ENCODE measurements at places on chromosomes 7 and 10. TPM values are rescaled to one million over a fixed set of nuclear protein-coding genes. Genes with fewer than 3 reads are reported as not detected.

VOPP1 gene
- 57.5 TPM for total RNA-seq

PPP1R17 gene
- total RNA-seq = not detected

- no peak for DNase-seq
Observed at GRCh38 chr10:11204351-11204942, 186.8 kb downstream of the CELF2 start.

ZCCHC24 gene
- 14.1 TPM for total RNA-seq

CALHM1 gene
- 0.31 TPM for total RNA-seq

GRCh38 chr7:151248346-151249033 is at the start of gene SMARCD3:
TSS of gene SMARCD3 (minus strand) at chr7:151248694. CDS start at chr7:151248562, 132 bp downstream.
- DNase-seq = peak; percentile 86

- peak; percentile 31 for DNase-seq
Observed at GRCh38 chr10:60536529-60537114, 146.9 kb upstream of the ANK3 start.

- no peak for DNase-seq
Observed at GRCh38 chr10:71359364-71360046, 37.2 kb upstream of the CDH23 start.

- DNase-seq = no peak
Observed at GRCh38 chr10:78581133-78581694, 487.6 kb upstream of the ZMIZ1 start.

DNA sequence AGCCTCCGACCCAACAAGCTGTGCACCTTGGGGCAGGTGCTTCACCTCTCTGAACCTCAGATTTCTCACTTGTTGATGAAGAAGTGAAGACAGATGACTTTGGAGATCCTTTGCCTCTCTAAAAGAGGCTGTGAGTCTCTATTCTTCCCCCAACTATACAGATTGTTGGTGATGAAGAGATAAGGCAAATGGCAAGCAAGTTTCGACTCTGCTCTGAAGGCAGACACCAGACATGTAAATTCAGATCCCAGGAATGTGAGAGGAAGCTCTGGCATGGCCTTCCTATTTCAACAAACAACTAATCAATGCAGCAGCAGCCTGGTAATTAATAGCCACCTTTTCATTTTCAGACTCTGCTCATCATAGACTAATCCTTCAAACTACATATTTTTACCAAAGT is 74.2 kb upstream of the EGR2 start:
- DNase-seq = no peak

DNA sequence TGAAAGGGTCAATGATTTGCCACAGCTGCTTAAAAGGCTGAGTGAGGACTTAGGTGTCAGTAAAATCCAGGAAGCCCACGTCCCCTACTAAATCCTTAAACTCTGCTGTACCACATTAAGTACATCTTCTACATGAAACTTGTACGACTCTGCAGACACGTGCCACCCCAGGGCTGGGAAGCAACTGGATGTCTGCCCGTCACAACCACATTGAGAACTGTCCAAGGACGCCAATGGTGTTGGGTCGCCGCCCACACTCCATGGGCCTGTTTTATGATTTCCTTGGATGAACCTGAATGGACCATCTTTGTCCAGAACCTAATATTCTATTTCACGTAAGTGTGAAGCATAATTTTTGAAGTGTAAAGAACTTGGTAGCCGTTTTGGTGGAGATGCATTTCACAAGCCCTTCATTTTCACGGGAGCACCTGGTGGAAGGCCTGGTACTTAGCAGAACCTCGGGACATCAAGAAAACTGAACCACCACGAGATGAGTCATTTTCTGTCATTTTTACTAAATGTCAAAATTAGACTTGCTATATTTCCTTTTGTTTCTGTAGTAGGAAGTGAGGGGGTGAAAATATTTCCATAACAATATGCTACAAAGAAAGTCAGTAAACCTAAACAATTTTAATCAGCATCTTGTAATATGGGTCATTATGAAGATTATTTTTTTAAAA is 134.9 kb downstream of the SFMBT2 start:
- DNase-seq = no peak

DNA sequence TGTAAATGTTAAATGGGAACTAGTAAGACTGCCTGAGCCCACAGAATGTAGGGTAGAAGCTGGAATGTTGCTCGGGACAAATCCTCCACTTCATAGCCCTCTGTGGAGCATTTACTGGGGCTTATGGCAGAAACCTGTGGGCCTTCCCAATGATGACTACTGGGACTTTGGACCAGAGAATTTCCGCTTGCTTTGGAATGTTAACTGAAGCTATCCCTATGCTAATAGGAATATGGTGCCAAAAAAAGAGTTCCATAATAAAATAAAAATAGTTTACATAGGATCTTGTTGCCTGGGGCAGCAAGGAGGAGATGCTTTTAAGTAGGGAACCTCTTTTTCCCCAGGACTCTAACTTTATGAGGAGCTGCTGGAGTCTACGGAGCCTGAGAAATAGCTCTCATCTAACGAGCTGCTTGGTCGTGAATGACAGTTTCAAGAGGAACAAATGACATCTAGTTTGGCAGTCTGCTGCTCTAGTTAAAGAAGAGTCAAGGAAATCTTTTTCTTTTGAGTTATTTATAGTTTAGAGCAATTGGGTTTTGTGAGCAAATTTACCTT is 5.7 kb upstream of the DYNC2I1 start:
- DNase-seq = no peak

ARHGAP21 gene
- 35.6 TPM for total RNA-seq

PON3 gene
- total RNA-seq = not detected

DNA sequence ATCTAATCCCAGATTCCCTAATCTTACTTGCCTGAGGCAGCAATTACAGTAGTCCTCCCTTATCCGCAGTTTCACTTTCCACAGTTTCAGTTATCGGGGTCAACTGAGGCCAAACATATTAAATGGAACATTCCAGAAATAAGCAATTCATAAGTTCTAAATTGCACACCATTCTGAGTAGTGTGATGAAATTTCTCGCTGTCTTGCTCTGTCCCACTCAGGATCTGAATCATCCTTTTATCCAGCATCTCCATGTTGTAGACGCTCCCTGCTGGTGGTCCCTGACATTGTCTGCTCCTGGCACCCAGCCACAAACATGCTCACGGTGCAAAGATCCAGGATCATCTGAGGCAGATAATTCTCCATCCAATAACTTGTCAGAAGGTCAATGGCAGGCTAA is 128.7 kb upstream of the CXCL12 start:
- peak; percentile 13 for DNase-seq

PWWP2B gene
- 20.1 TPM for total RNA-seq

DNA sequence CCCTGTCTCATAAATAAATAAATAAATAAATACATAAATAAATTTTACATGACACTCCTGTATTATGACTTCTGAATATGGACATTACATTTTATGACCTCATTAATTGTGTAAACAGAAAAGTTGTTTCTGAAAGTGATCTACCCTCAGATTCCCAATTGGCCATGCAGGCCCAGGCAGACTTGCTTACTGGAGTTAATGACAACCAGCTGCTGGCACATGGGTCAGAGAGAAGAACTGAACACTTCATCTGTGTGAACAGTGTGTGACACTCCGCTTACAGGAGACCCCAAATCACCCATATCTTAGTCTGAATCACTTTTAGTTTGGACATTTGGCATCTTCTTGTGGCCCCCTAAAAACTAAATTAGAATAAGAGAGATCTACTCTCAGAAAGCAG is 31.4 kb downstream of the PARP12 start:
- DNase-seq = no peak

GRCh38 chr7:106621393-106622132 is 39.4 kb downstream of the CCDC71L start:
- no peak for DNase-seq

LDB1 gene
- 39.1 TPM for total RNA-seq

DNA sequence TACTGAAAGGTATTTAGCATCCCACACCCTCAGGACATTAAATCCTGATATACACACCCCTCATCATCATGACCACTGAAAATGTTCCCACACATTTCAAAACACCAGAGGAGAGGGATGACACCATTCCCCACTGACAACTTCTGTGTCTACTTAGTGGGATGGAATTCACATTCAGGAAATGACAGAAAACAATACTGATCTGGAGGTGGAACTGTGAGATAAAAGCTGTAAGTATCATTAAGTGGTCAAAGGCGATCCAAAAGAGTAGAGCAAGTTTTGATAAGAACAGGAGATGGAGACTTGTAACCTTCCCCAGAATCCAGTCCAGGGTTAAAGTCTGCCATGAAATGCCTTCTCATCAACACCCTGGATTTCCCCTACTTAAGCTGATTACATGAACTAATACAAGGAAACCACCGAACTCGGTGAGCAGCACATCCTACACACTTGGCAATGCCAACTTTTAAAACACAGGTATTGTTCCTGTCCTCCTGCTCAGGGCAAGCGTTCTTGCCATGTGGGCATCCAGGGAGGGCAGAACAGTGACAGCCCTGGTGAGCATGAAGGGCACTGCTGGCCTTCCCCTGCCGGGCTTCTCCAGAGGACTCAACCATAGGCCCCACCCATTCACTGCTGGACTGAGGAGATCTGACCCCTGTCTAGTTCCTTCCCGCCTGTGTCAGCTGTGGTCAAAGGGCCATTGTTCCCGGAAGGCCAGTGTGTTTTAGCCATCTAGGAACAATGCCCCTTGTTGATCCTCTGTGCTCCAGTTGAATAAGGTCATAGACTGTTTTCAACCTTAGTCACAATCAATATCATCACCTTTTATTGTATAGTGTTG is 85.0 kb downstream of the SGMS1 start:
- DNase-seq = peak; percentile 11

- peak; percentile 57 for DNase-seq
Observed at GRCh38 chr7:88218836-88219605, 817 bp downstream of the SRI start.

DNA sequence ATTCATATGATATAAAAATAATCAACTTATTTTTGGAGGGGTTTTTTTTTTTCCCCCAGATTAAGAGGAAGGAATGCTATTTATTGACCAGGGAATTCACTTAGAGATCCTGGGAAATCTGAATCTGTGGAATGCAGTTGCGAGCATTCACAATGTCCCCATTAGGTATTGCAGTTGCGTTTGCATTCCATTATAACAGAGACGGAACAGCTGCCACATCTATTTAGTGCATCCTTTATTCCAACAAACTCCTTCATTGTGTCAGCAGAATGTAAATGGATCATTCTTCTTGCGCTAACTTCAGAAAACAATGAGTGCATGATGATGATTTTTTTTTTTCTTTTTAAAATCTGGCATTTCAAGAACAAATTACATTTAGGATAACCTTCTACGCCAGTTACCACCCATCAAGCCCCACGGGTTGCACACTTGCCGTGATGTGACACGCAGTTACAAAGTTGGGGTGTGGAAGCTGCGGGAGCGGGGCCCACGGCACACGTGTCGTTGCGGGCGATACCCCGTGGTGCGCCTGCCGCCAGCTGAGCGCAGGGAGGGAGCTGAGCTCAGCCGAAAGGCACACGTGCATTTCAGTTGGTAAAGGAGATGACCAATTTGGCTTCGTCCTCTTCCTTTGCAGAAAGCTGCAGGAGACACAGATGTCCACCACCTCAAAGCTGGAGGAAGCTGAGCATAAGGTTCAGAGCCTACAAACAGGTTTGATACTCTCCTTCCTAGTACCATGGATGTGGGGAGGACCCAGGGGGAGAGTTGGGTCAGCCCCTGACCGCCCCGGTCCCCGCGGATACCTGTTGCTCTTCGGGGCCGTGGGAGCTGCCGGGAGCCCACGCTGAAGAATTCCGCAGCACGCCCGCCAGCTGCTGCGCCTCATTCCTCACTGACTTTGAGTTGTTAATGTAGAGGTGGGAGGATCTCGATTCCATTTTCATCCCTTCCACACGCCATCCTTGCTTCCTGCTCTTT is 175.3 kb upstream of the SH2B2 start:
- DNase-seq = no peak

GRCh38 chr10:16732376-16732775 is 84.8 kb downstream of the RSU1 start:
- DNase-seq = no peak

DNA sequence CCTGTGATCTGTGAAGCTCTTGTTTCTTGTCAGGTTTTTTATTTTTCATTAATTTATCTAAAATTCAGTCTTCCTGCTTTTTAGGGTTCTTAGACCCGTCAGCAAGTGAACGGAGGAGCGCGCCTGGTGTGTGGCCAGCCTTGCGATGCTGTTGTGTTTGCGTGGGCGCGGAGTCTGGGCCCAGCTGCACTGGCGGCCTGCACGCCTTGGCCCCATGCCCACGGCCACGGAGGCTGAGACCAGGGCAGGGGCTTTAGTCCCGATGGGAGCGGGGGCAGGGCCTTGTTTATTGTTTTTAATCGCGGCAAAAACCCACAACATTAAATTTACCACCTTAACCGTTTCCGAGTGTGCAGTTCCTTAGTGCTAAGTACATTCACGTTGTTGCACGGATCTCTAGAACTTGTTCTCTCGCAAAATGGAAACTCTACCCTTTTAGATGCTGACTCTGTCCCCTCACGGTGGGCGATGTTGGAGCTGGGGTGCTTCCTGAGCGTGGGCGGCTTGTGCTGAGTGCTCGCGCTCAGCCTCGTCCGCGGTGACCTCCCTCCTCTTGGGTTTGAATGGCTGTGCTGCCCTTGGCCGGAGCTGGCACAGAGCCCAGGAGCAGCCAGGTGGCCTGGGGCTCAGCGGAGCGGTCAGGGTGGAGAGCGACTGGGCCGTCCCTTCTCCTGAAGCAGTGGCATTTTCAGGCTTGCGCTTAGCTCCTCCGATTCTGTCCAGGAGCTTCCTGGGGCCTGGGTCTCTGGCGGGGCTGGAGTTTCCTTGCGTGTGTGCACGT is 69.1 kb downstream of the INPP5A start:
- DNase-seq = no peak

GRCh38 chr10:80855348-80855971 is 317.8 kb downstream of the SH2D4B start:
- no peak for DNase-seq

DNA sequence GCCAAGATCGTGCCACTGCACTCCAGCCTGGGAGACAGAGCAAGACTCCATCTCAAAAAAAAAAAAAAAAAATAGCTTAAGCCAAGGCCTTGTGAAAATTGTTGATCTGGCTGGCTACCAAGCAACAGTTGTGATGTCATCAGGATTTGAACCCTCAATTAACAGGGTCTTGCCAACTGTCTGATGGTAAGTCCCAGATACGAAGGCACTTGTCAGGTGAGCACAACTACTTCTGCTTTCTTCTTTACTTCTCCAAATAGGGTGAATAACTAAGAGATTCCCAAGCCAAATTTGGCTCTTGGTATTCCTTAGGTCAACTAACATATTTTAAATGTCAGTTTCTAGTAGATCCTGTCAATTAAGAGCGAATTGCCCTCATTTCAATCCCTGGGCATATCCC is 47.4 kb downstream of the ANKRD61 start:
- no peak for DNase-seq

DNA sequence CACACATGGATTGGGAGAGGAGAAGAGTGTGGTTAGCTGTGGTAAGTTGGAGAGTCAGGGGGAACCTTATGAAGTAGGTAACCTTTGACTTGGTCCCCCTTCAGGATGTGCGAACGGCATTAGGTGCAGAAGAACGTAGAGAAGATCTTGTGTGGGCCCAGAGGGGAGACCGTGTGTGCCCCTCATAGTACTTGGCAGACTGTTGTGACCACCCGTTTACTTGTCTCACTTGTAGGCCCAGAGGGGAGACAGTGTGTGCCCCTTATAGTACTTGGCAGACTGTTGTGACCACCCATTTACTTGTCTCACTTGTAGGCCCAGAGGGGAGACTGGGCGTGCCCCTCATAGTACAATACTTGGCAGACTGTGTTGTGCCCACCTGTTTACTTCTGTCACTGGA is 2.6 kb downstream of the GTPBP4 start:
- peak; percentile 15 for DNase-seq

ITIH5 gene
- total RNA-seq = not detected

SLC29A3 gene
- 1.3 TPM for total RNA-seq

TACR2 gene
- total RNA-seq = 0.08 TPM

GRCh38 chr10:23675585-23675984 is 236.7 kb downstream of the OTUD1 start:
- DNase-seq = no peak

GRCh38 chr10:95254629-95255028 is 36.2 kb downstream of the PDLIM1 start:
- DNase-seq = no peak
